H4 (cell line): ENCODE measurements at places on chromosomes 2 and 18. TPM values are rescaled to one million over a fixed set of nuclear protein-coding genes. Genes with fewer than 3 reads are reported as not detected.

- no peak for DNase-seq
Observed at GRCh38 chr2:141001750-141002149, 1129.1 kb downstream of the LRP1B start.

DNA sequence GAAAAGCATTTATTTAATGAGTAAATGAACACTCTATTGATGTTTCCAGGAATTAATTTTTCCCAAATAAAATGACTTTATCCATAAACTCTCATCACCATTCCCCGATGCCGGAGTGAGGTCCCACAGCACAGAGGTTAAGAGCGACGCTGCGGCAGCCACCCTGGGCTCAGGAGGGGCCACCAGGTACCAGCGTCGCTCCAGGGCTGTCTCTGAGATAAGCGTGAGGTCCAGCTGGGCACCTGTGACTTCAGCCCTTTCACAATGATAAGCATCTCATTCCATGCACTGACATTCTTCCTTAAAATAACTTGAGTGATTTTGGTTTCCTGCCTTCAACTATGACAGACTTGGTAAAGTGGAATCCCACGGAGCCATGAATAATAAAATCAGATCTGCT is 182.1 kb downstream of the TWIST2 start:
- DNase-seq, result no peak

DNA sequence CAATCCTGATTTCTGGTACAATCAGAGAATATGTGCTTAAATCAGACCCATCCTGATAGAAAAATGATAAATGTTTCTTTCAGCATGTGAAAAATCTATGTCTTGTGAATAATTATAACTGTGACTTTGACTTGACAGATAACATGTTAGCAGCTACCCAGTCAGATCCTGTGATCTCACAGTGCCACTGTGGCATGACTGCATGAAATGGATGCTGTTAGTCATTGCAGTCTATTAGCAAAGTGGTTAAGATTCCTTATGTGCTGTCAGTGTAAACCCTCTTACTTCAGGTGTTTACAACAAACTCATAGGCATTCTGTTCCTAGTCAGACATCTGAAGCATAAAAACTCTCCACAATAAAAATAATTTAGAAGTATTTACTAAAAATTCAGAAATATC is 244.6 kb upstream of the RND3 start:
- DNase-seq, result peak; percentile 30

- no peak for DNase-seq
Observed at GRCh38 chr2:18510775-18511174, 49.7 kb downstream of the RDH14 start.

DNA sequence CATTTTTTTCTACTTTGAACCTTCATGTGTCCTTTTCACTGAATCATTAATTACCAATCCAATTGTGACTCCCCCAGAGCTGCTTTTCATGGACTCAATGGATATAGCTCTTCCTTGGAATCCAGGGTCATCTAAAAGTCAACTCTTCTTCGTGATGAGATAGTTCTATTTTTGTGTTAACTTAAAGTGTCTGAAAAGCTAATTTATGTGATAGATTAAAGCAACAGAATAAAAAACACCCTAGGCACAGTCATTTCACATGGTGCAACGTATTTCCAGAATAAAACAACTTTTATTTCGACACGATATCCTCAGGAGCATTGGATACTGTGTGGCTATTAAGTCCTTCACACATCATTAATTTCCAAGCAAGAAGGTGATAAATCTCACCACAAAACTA is 250.6 kb upstream of the SPHKAP start:
- DNase-seq, result no peak

DNA sequence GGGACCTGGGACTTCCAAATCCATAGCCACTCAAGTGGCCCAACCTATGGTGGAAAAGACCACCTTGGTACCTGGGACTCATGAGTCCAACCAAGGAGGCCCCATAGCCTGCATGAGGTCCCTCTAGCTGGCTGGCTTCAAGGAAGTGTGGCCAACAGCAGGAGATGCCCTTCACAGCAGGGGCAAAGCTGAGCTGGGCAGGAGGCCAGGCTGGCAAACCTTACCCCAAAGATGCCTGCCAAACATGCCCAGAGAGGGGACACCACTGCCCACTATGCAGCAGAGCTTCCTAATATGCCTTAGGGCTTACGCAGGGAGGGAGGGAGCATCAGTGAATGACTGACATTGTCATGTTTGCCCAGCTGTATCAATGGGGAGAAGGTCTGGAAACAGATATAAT is 188.0 kb upstream of the GLI2 start:
- no peak for DNase-seq

GRCh38 chr2:128169497-128169896 is 78.5 kb downstream of the UGGT1 start:
- DNase-seq, result no peak

DNA sequence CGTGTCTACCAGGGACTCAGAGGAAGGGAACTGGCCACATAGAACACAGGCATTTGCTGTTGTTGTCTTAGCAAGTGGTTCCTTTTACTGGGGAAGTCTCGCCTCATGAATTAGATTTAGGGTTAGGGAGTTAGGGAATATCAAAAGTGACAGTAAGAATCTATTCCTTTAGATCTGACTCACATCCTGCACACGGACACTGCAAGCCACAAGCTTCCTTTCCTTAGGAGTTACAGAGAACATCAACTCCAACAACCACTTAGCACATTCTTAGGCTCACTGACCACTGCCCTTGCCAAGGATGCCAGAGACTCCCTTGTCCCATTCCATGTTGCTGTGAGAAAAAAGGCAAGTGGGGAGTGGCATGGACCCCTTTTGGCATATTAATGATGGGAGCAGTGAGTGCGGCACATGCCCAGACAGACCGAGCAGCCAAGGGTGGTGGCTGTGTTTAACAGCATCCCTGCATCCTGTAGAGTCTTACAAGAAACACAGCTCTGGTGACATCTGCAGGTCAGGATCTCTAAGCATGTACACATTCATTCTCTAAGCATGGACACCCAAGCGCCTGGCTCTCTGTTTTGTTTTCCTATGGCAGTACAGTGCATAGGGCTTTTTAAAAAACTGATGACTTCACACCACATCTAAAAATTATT is 745.6 kb upstream of the RAB6C start:
- no peak for DNase-seq

- no peak for DNase-seq
Observed at GRCh38 chr2:43461453-43462073, 134.3 kb downstream of the THADA start.

DNA sequence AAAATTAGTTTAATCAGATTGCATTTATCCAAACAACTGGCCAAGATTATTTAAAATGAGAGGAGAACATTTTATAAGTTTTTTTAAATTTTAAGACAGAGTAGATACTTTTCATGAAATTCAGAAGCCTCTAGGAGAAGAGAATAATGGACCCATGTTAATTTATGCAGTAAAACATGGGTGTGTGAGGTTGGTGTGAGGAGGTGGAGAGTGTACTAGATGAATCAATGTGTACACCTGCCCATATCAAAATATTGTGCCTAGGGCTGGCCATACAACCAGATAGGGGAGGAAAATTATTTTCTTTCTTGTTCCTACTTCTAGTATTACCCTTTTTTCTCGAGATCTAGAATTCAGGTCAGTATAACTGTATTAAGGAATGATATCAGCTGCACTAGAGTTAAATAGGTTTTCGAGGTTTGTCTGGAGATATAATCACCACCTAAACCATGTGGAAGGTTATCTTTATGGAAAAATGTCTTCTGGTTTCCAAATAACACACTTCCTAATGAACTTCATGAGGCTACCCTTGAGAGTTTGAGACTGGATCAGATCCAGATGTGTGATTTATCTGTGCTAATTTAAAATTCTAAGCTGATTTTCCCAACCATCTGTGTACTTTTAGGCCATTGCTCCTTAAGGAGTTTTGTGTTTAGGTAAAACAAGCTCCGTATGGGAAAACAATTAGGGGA is 37.6 kb downstream of the TMEM178A start:
- no peak for DNase-seq

DNA sequence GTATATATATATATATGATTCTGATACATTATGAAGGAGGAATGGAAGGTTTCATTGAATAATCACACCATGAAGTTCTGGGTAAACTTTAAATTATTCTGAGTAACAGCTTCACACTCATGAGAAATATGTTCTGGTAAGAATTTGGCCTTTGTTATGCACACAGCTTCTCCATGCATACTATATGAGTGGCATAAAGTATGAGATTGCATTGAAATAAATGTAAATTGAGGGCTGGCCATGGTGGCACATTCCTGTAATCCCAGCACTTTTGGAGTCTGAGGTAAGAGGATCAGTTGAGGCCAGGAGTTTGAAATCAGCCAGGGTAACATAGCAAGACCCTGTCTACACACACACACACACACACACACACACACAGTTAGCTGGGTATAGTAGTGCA is 50.0 kb upstream of the ARL5A start:
- DNase-seq, result no peak

- peak; percentile 61 for DNase-seq
Observed at GRCh38 chr2:675982-676646, 1.1 kb downstream of the TMEM18 start.

- no peak for DNase-seq
Observed at GRCh38 chr2:101355401-101356054, 31.8 kb downstream of the CREG2 start.

DNA sequence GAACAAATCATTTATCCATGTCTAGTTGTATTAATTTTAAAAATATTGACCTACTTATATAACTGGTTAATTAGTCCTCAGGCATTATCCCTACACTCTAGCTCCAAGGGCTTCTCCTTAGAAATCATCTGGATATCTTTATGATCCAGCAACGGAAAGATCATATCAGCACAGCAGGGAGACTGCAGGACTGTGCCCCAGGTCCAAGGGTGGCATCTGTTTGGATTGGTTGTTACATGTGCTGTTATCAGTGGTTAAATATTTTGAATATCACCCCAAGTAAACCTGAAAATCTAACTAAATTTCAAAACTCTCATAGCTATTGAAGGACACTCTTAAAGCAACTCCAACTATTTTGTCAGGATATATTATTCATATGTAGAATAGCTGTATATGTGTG is 556.2 kb upstream of the ZEB2 start:
- no peak for DNase-seq

DNA sequence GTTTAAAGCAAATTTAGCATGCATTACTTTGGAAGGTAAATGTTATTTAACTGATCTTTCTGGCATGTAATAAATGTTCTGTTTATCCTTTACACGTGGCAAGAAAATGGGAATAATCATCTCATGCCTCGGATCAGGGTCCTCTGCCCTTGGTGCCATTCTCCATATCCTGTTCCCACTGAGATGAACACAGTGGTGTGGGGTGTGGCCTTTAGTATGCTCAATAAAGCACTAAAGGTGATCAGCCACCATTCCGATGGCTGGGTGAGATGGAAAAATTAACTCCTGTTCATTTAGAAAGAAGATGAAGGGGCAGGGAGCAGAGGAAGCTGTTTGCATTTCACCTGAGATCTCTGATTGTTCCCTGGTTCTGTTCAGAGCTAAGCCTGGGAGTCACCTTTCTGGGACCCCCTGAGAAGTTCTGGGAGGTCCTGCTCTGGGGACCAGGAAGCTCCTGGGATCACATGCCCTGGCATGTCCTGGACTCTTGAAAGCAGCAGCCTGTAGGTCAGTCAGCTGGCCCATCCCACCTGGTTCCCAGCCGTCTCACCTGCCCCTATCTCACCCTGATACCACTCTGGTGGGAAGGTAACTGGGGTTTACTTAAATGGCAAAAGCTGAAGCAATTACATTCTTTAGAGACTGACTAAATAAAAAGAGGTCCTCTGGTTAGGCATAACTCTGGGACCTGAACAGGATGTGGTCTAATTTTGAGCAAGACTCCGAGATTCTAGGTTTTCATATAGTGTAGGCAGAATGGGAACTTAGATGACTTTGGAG is 288.9 kb upstream of the EPAS1 start:
- peak; percentile 48 for DNase-seq

DNA sequence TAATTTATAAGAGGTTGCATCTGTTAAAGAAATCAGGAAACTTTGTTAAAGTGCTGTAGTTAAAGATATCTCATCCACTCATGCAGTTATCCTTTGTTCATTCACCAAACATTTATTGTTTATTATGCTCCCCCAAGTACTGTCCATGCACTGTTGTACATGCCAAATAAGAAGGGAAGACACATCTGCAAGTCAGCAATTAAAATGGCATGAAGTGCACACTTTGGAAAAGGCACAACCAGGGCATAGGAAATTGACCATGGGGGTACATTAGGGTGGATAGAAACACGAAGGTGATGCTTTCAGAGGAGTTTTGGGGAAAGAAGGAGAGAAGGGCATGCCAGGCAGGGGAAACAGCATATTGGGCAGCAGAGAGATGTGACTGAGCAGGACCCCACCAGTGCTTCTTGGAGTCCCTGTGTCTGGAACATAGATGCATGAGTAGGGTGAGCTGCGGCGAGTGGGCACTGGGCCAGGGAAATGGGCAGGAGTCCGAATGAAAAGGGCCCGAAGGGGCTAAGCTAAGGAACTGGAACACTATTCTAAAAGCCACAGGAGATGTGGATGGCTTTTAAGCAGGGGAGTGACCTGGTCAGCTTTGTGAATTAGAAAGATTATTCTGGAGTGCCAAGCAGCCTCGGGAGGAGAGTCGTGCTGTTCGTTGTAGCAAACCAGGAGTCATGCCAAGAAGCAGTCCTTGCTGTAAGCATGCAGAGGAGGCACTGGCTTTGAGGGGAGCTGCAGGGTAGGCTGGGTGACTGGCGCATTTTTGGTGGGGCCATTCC is 316.3 kb downstream of the AGPS start:
- DNase-seq, result no peak

DNA sequence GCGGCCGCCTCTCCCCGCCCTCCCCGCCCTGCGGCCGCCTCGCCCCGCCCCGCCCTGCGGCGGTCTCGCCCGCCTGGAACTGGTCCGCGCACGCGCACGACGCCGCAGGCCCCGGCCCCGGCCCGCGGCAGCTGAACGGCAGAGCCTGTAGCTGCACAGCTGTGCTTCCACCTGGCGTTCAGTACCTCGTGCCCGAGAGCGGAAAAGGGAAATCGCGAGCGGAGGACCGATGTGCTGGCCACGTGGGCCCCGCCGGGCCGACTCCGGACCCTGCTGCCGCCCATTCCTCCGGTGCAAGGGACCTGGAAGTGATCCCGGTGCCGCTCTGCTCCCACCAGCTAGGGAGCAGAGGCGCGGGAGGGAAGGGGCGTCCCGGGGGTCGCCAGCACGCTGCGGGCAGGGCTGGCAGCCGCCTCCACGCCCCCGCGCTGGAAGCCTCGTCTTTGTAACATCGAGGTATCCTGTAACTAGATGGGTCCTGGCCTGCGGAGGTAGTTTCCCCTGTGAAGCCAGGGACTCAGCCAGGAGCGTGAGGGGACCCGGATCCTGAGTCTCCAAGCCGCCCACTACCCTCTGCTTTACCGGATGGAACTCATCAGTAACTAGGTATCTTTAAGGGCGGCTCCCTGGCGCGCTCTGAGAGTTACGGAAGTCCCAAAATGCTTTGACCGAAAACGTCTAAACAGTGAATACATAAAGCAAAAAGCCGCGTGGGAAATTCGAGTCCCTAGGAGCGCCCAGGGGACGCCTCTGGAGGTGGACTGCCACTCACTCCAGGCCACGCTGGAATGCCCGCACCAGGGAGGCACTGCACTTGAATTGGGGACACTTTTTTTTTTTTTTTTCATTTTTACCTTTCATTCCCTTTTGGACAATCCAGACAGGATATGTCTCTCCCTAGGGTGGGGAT is 704 bp upstream of the ODC1 start:
- DNase-seq, result peak; percentile 62

TWSG1 gene
- total RNA-seq, result 38.3 and 45.9 TPM in 2 replicates

LYPD6B gene
- total RNA-seq, result 112 and 133 TPM in 2 replicates

CABLES1 gene
- total RNA-seq, result 9.6 and 11.7 TPM in 2 replicates
